Cerebellar nuclear complex (tissue), 1 donor: ENCODE measurements at places on chromosomes 13 and 19.

GRCh38 chr13:32622827-32623226 lies 36.6 kb downstream of the PDS5B start:
- no peak for DNase-seq

- no peak for DNase-seq
Measured at GRCh38 chr13:74046431-74046830, 87.8 kb downstream of the KLF12 start.

DNA sequence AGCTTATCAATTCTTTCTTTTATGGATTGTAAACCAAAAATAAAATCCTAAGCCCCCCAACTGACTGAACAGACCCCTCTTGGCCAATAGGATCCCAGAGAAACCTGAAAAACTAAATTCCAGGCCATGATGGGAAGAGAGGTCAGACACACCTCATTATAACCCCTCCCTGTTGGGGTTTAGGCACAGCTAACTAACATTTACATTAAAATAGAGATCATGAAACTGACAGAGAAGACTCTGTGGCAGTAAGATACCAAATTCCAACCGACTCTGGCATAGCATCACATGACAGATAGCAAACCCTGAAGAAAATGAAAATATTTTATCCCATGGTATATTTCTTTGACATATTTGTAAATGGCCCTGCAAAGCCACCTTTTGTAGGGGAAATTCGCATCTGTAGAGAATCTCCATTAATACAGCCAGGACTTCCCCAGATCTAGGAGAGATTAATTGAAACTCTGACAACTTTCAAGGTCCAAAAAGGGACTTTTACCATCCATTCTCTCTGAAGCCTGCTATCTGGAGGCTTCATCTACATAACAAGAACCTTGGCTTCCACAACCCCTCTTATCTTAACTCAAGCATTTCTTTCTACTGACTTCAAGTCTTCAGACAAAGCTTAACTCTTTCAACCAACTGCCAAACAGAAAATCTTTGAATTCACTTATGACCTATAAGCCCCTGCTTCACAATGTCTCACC lies 27.1 kb upstream of the GAS6 start:
- no peak for DNase-seq

DNA sequence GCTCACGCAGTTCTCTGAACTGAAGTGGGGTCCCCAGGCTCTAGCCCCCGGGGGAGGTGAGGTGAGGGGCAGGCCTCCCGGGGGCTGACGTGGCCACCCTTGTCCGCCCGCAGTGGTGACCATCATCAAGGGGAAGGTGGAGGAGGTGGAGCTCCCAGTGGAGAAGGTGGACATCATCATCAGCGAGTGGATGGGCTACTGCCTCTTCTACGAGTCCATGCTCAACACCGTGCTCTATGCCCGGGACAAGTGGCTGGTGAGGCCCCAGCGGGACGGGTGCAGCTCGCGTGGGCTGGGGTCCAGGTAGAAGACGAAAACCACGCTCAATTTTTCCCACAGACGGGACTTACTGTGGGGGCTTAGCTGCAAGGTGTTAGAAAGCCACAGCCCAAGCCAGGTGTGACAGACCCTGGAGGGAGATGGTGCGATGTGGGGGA lies 5.6 kb upstream of the ADM5 start:
- no peak for DNase-seq

GRCh38 chr19:29587518-29587986 lies 18.5 kb upstream of the POP4 start:
- DNase-seq, result no peak

GRCh38 chr13:74227476-74228158 lies 93.4 kb upstream of the KLF12 start:
- no peak for DNase-seq

DNA sequence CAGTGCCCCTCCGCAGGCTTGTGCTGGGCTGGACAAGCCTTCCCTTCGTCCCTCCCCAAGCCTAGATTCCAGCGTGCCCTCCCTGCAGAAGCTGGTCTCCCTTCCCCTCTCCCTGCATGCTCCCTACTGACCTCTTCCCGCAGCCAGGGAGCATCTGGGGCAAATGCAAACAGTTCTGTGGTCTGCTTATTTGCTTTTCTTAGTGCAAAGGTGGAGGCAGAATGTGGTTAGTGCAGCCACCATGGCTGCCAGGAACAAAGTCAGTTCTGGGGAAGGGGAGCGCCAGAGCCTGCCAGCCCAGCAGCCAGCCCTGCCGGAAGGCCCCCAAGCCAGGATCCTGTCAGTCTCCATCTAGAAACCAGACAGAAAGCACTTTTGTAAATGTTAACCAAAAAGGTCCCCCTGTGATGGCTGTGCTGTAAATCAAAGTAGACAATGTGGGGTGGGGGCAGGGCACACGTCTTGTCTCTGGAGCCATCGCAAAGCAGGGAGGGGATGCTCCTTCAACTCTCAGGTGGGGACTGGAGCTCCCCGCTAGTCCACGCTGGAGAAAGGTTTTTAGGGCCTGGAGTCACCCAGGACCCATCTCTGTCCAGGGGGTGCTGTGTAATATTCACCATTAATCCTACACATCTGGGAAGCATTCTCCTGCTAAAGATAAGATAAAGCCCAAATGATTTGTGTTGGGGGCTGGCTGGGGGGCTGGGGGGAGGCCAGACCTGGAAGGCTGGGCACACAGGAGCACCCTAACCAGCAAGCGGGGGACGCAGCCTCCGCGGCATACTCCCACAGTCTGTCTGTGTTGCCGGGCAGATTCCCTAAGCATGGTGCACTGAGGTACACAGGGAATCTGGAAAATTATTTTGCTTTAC lies 30.9 kb downstream of the SERP2 start:
- DNase-seq, result no peak

- DNase-seq, result no peak
Measured at GRCh38 chr13:74554569-74555275, 420.5 kb upstream of the KLF12 start.

GRCh38 chr19:49692147-49692506 lies 1.2 kb downstream of the CPT1C start:
- DNase-seq, result peak; percentile 20

DNA sequence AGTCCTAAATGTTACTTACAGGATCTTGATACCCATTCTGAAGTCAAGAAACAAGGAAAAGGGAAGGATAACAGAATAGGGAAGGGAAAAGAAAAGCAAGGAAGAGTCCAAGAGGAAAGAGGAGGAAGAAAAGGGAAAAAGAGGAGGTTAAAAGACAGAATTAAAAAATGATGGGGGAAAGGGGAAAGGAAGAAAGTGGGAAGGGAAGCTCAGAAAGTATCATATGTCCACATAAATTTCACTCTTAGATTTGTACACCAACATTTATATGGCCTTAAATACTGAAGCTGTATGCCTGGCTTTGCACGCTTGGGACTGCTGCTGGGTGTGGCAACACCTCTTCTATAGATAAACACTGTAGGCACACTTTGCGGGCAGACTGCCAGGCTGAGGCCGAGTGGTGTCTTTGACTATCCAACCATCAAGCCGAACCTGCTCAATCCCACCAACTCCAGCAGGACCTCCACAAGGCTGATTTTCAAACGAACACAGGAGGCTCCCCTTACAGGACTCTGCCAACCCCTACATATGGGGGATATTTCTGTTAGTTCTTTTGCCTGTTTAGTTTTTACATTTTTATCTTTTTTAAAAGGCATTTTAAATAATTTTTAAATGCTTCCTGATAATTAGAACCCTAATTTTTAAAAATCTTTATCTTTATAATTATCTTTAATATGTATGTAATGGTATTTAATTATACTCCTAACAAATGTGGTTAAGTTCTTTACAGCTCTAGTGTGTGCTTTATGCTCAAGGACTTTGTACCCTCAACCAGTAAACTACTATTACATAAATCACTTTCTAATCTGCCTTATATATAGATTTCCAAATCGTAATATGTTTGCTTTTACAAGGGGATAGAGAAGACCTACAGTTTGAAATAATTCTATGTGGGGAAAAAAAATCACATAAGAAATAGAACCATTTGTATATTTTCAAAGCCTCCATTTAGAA lies 154.2 kb downstream of the DIAPH3 start:
- no peak for DNase-seq

- DNase-seq, result no peak
Measured at GRCh38 chr19:18832306-18833140, 764 bp downstream of the UPF1 start.

GRCh38 chr13:48159826-48160225 lies 64.9 kb upstream of the MED4 start:
- DNase-seq, result no peak

GRCh38 chr19:2719920-2720776 lies 1.0 kb downstream of the DIRAS1 start:
- DNase-seq, result no peak

- no peak for DNase-seq
Measured at GRCh38 chr19:39479916-39480315, 722 bp upstream of the TIMM50 start.

- DNase-seq, result no peak
Measured at GRCh38 chr13:109771926-109772325, 14.5 kb downstream of the IRS2 start.

GRCh38 chr13:33205804-33206221 lies 79.7 kb downstream of the STARD13 start:
- DNase-seq, result no peak

GRCh38 chr13:107104631-107105030 lies 536.7 kb upstream of the ARGLU1 start:
- no peak for DNase-seq

- DNase-seq, result no peak
Measured at GRCh38 chr19:44710483-44710882, 11.5 kb downstream of the CEACAM16 start.

- DNase-seq, result no peak
Measured at GRCh38 chr19:1584500-1585242, 8.0 kb downstream of the MBD3 start.

- no peak for DNase-seq
Measured at GRCh38 chr13:48004201-48004600, 3.1 kb upstream of the SUCLA2 start.

GRCh38 chr13:64817691-64818090 lies 2412.4 kb downstream of the PCDH9 start:
- DNase-seq, result no peak

GRCh38 chr13:67015976-67016600 lies 214.0 kb downstream of the PCDH9 start:
- no peak for DNase-seq

GRCh38 chr19:18311502-18312091 lies 11.3 kb downstream of the LSM4 start:
- DNase-seq, result no peak

DNA sequence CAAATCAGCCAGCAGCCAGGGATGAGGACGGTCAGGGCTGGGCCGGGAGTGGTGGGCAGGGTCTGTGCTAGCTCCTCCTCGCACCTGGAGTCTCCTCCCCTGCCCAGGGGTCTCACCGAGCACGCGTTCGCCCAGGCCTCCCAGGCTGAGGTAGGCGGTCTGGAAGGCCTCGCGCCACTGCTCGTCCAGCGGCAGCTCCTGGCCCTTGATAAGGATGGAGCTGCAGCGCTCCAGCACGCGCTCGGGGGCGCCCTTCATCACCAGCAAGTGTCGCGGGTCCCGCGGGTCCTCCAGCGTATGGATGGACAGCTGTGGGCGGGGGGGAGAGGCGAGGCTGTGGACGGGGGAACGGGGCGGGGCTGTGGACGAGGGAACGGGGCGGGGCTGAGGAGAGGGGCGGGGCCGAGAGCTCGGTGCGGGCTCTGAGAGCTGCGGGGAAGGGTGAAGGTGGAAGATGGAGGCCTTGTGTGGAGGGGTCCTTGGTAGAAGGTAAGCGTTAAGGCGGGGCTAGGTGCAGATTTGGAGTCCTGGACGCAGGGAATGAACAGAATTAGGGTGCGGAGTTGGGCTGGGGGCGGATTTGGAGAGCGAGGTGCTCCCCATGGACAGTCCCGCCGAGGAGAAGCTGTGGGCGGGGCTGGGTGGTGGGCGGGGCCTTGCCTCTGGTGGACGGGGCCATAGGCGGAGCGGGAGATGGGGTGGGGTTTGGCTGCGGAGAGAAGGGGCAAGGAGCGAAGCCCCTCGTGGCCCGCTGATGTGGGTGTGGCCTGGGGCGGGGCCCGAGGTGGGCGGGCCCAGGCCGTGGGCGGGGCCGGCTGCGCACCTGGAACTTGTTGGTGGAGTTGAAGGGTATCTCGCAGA lies 5.7 kb downstream of the ATP4A start:
- no peak for DNase-seq

DNA sequence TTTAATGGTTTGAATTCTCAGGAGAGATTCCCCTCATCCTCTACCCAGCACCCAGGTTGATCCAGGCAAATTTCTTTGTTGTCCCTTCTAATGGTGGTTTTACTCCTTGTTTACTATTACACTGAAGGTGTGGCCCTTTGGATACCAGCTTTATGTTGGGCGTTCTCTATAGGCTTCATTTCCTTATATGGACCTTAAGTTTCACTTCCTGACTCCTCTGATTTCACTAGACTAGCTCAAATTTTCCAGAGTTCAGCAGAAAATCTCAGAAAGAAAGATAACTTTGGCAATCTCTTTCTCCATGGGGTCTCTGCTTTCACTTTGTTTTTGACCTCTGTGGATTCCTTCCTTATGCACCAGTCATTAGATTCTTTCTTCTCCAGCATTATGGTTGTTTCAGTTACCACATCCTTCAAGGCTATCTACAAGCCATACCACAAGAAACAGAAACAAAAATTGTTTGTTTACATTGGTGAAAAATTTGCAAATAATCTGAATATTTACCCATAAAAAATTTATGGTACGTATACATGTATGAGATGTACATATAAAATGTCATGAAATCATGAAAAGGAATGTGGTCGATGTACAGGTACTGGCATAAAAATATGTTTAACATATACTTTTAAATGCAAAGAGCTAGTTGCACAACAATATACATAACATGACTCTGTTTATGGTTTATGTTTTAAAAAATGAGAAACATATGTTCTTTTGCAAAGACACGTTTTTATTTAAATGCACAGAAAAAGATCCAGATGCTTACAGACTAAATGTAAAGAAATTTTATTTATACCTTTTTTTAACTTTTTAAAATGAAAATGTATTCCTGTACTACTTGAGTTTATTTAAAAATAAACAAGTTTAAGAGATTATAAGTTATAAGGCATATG lies 212.6 kb downstream of the LACC1 start:
- no peak for DNase-seq

GRCh38 chr19:54481326-54481930 lies 8.3 kb upstream of the CDC42EP5 start:
- DNase-seq, result no peak

GRCh38 chr19:16571283-16571682 lies 932 bp downstream of the SLC35E1 start:
- peak; percentile 8 for DNase-seq

GRCh38 chr19:51783372-51783771 lies 11.6 kb upstream of the FPR3 start:
- DNase-seq, result no peak

GRCh38 chr13:54859827-54860226 lies 1831.2 kb downstream of the OLFM4 start:
- DNase-seq, result no peak

GRCh38 chr19:33437821-33438671 lies 64.5 kb downstream of the CEBPG start:
- no peak for DNase-seq

DNA sequence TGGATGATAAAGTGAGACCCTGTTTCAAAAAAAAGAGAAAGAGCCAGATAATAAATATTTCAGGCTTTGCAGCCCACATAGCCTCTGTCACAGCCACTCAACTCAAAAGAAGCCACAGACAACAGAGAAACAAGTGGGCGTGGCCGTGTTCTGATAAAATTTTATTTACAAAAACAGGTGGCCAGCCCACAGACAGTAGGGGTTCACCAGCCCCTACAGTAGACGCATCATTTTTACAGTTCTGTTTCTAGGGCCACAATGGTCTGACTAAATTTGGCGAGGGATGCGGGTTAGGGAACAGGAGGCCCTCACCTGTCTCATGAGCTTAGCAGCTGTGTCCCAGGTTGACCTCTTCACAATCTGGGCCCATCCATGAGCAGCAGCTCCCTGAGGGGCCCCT lies 59.5 kb downstream of the ARHGEF18 start:
- DNase-seq, result no peak

GRCh38 chr13:96075953-96076543 lies 13.9 kb upstream of the HS6ST3 start:
- no peak for DNase-seq
